ENCODE measurements at places on chromosomes 2 and 18. TPM values are rescaled to one million over a fixed set of nuclear protein-coding genes. Genes with fewer than 3 reads are reported as not detected.
A peak's percentile ranks its signal among the peaks of the same experiment; 100 is the strongest.

Gene ERFE
- total RNA-seq, result 0.19 TPM

Gene ADD2
- total RNA-seq, result 1.8 TPM

Gene GALNT3
- 30.9 TPM for total RNA-seq

DNA sequence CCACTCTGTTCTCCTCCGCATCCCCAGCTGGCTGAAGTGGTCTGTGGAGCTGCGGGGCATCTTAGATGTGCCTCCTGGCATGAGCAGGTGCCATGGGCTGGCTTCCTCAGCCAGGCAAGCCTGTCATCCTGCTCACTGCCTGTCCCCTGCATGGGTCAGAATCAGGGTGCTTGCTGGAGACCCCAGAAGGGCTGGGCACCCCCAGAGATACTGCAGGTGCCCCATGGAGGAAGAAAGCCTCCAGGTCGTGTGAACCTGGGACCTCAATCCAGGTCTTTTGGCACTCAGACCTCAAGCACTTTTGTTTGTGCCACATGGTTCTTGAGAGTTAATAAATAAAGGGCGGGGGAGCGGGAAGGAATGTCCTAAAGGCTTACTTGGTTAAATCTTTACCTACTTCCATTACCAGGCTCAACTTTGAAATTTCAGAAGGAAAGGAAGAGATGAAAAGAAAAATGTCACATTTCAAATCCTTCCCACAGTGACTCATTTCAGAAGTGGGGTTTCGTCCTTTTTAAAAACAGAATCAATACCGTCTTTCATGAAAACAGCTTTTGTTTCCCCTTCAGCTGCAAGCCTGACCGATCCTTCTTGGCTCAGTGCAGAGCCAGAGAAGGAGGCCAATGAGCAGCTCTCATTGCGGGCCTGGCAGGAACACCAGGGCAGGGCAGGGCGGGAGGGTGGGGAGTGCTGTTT, 69.9 kb downstream of the RHOB start:
- DNase-seq, result no peak

DNA sequence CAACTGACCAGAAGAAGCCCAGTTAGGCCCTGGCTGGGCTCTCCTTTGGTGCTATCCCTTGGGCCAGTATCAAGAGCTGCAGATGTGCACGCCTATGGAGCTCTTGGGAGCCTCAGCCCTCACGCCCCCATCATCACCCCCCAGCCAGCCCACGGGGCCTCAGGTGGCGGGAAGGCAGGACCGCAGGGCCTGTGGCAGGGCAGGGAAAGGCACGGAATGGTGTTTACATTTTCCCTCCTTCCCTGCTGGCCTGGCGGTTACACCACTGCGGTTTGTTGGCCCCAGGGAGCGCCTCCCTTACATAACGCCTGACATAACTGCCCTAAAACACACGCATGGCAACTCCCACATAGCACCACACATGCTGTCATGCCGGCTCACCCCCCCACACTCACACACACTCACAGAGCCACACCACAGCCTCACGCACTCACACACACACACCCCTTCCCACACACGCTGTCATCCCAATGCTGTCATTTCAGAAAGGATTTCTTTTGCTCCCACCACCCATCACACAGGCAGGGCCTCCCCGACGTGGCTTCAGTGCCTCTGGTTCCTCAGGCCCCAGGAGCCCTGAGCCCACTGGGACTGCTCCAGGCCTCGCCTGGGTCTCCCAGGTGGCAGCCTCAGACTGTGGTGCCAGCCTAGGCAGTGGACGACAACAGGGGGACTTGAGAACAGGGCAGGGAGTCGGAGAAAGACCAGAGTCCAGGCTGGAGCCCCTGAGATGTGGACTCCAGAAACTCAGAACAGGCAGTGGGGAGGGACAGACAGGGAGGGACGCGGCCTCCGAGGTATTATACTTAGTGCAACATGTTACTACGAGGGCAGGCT, 15.7 kb downstream of the ZFP36L2 start:
- peak; percentile 15 for DNase-seq

GRCh38 chr2:36163520-36164254, 191.9 kb upstream of the CRIM1 start:
- no peak for DNase-seq

- no peak for DNase-seq
Observed at GRCh38 chr2:14778015-14778414, 145.5 kb downstream of the LRATD1 start.

DNA sequence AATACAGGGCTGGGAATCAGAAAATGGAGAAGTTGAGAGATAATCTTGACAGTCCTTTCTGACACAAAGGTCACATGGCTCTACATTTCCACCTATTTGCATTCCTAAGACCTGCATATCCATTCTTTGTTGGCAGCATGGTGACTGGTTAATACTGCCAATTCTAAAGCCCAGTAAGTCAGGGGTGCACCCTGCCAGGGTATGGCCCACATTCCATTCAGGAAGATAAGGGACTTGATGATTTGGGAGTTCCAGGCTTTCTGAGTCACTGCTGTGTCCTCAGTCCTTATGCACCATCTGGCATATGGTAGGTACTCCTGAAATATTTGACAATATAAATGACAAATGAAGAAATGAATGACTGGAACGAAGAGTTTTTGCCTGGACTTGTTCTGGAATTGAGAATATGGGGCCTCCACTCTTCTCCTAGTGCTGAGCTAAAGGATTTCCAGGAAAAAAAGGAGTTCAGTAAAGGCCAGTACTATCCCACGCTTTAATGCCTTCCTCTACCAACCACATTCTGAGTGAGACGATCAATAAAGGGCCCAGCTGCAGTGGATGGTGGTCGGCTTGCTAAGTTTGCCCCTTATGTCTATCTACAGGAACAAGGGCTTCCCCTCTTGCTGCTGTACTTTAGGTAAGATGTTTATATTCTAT, 31.7 kb upstream of the EIF2AK3 start:
- DNase-seq, result no peak

DNA sequence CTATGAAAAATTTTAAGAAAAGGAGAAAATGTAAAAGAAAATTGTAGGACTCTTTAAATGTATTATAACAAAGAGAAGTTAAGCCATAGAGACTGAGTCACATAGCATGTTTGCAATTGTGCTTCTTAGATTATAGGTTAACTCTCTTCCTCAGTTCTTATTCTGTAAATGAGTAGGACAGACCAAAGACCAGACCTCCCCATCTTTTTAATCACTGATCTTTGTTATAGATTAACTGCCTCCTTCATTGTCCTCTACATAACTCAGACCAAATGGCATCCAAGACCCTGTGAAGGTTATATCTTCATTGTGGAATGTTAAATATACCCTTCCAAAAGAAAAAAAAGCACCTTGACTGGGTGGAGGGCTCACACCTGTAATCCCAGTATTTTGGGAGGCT, 316.9 kb upstream of the LRRTM4 start:
- DNase-seq, result no peak

DNA sequence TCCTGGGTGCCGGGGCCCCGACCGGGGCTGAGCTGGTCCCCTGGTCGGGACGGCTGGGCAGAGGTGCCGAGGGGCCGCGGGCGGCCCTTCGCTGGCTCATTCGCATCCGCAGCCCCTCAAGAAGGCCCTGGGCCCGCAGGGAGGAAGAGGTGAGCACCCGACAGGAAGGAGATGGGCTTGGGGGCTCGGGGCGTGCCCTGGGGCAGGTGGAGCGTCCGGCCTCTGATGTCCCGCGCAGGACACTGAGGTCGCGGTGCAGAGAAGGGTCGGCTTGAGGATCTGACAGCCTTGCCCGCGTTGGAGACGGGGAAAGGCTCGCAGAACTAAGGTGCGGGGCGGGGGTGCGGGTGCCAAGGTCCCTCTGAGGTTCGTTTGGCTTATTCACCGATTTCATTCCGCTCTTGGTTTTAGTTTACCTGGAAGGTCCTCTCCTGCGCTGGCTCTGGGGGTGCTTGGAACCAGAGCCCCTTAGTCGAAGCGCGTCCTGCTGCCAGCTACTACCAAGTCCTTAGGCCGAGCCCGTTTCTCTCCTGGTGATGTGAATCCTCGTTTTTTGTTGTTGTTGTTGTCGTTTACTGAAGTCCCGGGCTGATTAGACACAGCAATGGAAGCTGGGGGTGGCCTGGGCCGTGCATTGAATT, 18.9 kb upstream of the CD8A start:
- no peak for DNase-seq

DNA sequence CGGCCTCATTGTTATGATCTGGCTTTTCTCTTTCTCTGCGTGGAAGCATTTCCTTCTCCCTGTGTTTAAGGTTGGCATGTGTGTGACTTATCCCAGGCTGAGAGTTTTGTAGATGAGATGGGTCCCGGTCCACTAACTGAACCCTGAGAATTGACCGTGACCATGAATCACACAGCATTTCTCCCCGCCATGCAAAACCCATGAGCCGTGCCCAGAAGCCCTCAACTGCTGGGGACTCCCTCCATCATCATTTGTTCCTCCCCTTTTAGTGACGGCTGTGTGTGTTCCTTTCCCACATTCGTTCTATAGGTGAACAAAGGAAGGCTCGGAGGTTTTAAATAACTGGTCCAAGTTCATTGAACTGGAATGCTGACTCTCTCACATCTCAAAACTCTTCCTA, 30.1 kb upstream of the TXNDC2 start:
- no peak for DNase-seq

DNA sequence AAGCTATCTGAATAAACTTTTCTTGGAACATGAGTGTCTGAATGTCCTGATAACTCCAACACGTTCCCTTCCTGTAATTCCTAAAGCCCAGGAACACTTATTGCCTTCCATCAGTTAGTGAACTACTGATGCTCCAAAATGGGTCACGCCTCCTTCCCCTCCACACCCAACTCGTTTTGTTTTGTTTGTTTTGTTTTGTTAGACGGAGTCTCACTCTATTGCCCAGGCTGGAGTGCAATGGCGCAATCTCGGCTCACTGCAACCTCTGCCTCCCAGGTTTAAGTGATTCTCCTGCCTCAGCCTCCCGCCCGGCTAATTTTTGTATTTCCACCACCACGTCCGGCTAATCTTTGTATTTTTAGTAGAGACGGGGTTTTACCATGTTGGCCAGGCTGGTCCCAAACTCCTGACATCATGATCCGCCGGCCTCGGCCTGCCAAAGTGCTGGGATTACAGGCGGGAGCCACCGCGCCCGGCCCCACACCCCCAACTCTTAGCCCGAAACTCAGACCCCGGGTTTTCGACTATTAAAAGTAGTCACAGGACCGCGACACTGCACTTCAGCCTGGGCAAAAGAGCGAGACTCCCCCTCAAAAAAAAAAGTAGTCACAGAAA, 774 bp downstream of the IER3IP1 start:
- DNase-seq, result no peak

Data from esophagus squamous epithelium (tissue), 5 donors.